ENCODE measurements at places on chromosomes 3 and 15.

DNA sequence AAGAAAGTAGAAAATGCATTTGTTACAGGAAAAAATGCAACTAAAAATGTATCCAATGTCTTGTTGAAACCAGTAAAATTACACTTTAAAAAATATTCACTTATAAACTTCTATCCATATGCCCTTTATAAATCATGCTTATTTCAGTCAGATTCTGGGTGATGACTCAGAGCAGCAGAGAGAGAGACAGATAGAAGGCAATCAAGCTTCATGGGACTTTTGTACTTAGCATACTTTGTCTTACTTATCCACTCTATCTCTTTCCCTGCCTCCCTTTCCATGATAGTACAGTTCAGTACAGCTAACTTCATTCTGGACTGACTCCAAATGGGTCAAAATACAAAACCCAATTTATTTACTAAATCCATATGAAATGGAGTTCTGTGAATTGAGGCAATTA is 1438.2 kb downstream of the ZPLD1 start:
- DNase-seq, result no peak

DNA sequence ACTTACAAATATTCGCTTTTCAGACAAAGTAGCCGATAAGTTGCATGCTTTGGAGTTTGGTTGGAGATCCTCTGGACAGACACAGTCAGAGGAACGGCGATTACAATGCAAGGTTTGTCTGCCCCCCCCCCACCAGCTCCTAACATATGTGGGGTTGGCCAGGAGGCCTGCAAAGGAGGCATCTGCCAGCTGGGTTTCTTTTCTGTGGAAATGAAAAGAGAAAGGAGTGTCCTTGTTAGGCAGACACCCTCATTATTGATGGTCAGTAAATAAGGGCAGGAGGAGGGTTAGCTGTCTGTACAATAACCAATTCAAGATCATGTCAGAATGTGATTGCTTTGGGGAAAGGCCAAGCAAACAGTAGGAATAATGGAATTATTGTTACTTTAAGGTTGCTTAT is 49.1 kb downstream of the TLNRD1 start:
- no peak for DNase-seq

GRCh38 chr15:56160966-56161365 is 82.7 kb downstream of the RFX7 start:
- no peak for DNase-seq

GRCh38 chr15:92268900-92269299 is 124.8 kb upstream of the ST8SIA2 start:
- no peak for DNase-seq

- no peak for DNase-seq
Observed at GRCh38 chr15:72948662-72949061, 103.6 kb upstream of the NEO1 start.

DNA sequence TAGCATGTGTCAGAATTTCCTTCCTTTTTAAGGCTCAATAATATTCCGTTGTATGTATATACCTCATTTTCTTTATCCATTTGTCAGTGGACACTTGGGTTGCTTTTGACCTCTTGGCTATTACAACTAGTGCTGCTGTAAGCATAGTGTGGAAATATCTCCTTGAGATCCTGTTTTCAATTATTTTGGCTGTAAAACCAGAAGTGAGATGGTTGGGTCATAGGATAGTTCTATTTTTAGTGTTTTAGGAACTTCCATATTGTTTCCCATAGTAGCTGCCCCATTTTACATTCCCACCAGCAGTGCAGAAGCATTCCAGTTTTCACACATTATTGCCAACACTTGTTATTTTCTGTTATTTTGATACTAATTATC is 70.4 kb upstream of the C15orf39 start:
- DNase-seq, result no peak

GRCh38 chr3:54853573-54854404 is 74.1 kb downstream of the LRTM1 start:
- DNase-seq, result peak; percentile 25

DNA sequence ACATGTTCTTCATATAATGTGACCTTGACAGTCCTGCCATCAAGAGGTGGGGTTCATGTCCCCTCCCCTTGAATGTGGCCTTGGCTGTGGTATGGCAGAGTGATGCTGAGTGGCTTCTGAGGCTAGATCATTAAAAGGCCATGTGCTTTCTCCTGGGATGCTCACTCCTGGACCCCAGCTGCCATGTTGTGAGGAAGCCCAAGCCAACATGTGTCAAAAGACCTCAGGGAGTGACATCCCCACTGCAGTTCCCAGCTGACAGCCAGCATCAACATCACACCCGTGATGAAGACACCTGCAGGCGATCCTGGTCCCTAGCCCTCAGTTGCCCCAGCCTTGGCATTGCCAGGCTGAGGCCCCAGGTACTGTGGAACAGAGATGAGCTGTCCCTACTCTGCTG is 36.6 kb downstream of the EBLN2 start:
- DNase-seq, result no peak

DNA sequence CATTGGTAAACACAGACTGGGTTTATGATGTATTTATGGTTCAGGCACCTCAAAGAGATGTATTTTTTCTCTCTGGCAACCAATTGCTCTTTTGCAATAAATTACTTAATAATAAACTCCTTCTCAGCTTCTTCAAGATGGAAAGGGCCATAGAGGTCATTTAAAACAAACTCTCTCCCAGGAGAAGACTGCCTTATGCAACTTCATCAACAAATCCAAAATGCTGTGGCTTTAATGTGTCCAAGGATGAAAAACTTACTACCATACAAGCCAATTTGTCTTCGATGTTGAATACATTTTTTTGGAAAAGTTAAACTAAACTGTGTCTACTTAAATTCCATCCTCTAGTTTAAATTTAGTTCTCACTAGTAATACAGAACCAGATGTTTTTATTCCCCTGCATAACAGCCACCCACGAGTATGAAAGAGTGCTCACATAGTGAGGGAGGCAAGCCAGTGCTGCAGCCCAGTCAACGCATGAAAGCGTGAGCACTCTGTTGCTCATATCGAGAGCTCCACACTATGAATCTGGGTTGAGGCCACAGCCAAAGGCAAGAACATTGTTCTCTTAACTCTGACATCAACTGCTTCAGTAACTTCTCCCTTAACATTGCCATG is 761.3 kb upstream of the GRM7 start:
- DNase-seq, result no peak

GRCh38 chr3:148021381-148021780 is 612.2 kb downstream of the ZIC1 start:
- DNase-seq, result no peak

- no peak for DNase-seq
Observed at GRCh38 chr3:36653095-36653494, 111.3 kb downstream of the DCLK3 start.

- DNase-seq, result no peak
Observed at GRCh38 chr3:157136647-157137387, 23.1 kb downstream of the CCNL1 start.

DNA sequence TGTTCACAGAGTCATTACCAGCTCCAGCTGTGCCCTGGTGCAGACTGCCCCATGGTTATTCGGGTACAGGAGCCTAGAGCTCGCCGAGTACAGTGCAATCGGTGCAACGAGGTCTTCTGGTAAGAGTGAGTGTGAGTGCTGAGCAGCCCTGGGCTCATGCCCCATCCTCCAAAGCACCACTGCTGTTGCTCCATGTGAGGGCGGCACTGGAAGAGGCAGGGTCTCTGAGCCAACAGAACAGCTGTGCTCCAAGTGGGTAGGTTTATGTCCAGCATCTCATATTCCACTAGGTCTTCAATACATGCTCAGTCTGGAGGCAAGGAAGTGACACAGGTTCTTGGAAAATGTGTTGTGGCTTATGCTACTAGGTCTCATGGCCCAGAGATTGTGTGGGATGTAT is 19.5 kb upstream of the P4HTM start:
- no peak for DNase-seq

DNA sequence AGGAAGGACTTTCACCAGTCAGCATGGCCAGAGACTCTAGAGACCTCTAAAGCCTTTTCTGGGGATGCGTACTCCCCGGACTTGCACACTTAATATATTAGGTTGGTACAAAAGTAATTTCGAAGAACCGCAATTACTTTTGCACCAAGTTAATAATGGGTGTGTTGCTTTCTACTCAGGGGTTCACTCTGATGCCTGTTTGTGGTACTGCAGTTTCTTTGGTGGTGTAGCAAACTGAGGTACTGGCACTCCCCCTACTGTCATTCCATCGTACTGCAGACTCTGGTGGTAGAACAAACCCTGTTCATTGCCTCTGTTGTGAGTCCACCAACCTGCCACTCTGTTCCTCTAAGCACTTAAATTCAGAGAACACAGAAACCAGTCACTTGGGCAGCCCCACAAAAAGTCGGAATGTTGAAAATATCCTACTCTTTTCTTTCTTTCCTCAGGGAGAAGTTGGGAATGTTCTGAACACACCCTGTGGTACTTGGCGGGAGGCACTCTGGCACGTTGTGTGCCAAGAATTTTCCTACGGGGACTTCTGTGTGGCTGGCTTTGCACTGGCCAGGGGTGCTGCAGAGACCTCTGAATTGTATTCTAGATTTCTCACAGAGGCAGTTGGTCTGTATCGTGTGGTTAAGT is 46.3 kb downstream of the GABRG3 start:
- DNase-seq, result no peak

GRCh38 chr3:12114251-12114650 is 44.5 kb downstream of the TIMP4 start:
- no peak for DNase-seq

DNA sequence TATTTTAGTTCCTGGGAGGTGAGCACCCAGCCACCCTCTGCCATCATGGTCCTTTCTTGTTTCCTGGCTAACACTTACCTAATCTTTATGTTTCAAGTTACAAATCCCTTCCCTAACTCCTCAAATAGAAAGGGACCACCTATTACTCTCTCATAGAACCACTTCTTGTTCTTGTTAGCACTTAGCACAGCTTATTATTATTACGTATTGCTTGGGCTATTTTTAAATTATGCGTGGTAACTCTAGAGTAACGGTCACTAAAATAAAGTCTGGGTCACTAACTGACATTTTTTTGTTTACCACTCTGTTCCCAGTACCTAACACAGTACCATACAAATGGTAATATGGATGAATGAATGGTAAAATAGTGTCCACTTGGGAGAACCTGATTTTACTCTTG is 141.9 kb downstream of the LRTM1 start:
- no peak for DNase-seq

GRCh38 chr3:197562398-197563251 is 6.9 kb upstream of the BDH1 start:
- DNase-seq, result no peak

GRCh38 chr3:95654570-95655362 is 1159.6 kb upstream of the EPHA6 start:
- DNase-seq, result no peak
